M059J (cell line): ENCODE measurements at places on chromosomes 7 and 10. TPM values are rescaled to one million over a fixed set of nuclear protein-coding genes. Genes with fewer than 3 reads are reported as not detected.

DNA sequence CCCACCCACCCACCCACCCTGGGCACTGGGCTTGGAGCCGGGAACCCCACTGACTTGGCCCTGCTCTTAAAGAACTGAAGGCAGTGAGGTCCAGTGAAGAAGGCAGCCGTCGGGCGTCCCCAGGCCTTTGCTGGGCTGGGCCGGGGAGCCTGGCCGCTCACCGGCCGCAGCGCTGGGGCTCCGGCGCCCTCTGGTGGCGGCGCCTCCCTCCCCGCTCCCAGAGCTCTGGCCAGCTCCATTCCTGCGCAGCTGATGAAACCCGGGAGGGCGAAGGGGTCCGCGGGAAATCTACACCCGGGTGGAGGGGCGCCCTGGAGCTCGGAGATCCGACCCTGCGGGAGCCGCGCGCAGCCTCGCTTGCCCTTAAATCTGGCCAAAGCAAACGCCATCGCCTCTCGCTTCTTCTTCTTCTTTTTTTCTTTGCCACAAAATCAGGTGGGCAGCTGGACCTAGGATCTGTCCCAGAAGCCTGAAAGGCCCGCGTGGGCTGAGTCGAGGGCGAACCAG lies 1.7 kb upstream of the CXCL12 start:
- DNase-seq, result peak; percentile 65

DNA sequence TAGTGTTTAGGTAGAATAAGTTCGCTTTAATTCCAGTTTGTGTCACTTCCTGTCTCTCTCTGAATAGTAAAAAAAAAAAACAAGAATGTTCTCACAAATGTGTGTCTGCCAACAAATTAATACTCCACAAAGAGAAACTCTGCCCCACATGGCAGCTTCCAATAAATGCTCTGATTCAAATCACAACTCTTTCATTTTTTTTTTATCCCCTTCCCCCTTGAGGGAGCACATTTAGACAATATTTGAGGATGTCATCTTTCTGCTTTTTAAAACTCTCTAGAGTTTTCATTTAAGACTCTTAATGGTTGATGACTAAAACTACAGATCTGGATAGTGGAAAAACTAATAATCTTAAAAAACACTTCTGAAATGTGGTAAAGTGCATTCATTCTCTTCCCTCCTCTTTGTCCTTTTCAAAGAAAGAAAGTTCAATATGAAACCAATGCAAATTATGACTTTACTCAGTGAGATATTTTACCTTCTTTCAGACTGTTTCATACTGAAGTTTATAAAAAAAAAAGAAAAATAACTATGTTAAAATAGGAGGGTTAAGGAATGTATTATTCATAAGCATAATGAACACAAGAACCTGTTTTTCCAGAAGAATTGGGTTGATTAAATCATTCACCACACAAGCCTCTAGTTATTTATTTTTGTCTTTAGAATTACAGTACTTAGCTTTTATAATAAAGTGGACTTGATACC lies 42.3 kb downstream of the ARID5B start:
- DNase-seq, result peak; percentile 53

GRCh38 chr10:114035791-114036190 lies 7.9 kb upstream of the ADRB1 start:
- DNase-seq, result peak; percentile 24

GRCh38 chr7:25093268-25093826 lies 31.7 kb downstream of the CYCS start:
- peak; percentile 85 for DNase-seq

- DNase-seq, result peak; percentile 76
Measured at GRCh38 chr7:66379542-66380160, 174.5 kb downstream of the TPST1 start.

- peak; percentile 90 for DNase-seq
Measured at GRCh38 chr7:73827567-73828106, 3.2 kb upstream of the CLDN4 start.

DNA sequence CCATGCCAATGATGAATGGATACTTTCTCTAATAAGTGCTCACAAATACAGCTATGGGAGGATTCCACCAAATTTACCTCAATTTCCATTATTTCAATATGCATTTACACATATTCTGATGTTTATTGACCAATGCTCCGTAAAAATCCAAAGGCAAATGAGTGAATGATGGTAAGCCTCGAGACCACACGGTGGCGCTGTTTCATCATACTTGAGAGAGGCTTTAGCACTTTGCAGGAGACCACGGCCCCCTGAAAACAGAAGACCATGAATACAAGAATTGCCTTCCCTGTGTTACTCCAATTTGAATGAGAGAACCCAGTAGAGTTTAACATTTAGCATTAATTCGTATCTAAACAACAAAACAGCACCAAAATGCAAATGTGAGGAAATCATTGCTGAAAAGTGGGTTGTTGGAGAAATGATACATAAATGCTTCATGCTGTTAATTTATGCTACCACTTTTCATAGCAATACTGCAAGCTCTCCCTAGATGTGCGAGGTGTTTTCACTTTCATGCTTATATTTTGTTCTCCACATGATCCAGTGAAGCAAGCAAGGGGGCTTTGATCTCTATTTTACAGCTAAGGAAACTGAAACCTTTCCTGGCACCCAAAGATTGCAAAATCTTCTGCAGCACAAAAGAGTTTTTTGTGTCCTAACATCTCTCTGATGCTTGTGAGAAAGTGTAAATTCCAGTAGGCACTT lies 35.4 kb downstream of the TRIL start:
- peak; percentile 69 for DNase-seq

GRCh38 chr7:31986878-31987518 lies 83.2 kb downstream of the PDE1C start:
- DNase-seq, result no peak

- peak; percentile 57 for DNase-seq
Measured at GRCh38 chr10:4847561-4848355, 21.8 kb downstream of the AKR1E2 start.

Gene RBAK
- total RNA-seq, result 6.9 and 7.9 TPM in 2 replicates

Gene TAX1BP1
- 106 and 139 TPM in 2 replicates for total RNA-seq

Gene LRIT1
- total RNA-seq, result not detected in 2 replicates

Gene IDI2
- not detected in 2 replicates for total RNA-seq

Gene EIF5AL1
- total RNA-seq, result 0.59 and 1.7 TPM in 2 replicates

Gene SEC31B
- total RNA-seq, result 0.34 and 1.0 TPM in 2 replicates

Gene FZD1
- total RNA-seq, result 3.7 and 6.1 TPM in 2 replicates
